ENCODE measurements at places on chromosomes 2 and 18.

GRCh38 chr2:45276914-45277313, 267.7 kb upstream of the SIX2 start:
- no peak for DNase-seq

- DNase-seq: no peak
These were observed 350.0 kb downstream of the RND3 start for GRCh38 chr2:150137338-150138069.

GRCh38 chr2:213696442-213696841, 412.2 kb downstream of the SPAG16 start:
- no peak for DNase-seq

- no peak for DNase-seq
These were observed 3.0 kb downstream of the SLC1A4 start for GRCh38 chr2:64992218-64992617.

DNA sequence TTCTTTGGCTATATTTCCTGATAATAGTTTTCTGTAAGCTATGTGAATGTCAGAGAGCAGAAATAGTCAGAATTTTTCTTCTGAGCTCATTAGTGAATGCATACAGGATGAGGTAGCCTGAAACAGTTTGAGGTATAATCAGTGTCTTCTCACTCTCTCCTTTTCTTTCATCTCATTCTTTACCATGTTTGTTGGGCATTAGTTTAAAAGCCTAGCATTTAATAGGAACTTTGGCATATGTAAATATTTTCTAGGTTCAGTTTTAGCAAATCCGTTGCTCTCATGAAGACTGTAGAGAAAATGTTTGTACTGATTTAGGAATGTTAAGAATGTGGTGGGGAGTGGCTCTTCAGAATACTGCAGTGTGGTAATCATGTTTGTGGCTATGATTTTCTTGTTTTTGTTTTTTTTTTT, 119.4 kb downstream of the PARD3B start:
- DNase-seq: no peak

DNA sequence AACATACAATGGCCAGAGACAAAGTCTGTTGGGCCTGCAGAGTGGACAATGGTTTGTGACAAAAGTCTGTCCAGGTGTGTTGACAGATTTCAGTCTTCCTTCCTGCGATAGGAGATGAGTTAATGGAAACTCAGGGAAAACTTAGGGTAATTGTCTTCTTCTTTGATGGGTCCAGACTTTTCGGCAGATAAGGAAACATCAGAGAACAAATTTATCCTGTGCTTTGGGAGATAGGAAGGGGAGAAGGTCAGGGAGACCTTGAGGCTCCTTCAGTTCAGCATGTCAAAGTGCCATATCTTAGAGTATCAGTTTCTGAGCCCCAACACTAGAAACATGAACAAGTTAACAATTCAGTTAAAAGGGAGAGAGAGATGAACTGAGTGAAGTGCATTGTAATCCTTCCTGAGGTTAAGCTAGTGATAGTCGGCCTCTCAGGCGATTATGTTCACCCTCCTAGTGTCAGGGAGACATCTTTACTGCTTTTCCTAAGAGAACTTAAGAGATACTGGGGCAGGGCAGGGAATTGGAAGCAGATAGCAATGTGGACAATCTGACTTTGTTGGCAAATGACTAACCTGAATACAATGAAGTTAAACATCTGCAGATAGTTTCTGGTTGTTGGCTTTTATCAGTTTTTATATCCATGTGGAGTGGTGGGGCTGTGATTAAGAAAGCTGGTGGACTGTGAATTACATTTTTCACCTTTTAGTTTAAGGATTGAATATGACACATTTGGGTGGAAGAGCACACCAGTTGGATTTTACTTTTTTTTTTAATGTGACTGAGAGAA, 248.8 kb upstream of the FN1 start:
- DNase-seq: no peak

- no peak for DNase-seq
These were observed 347.2 kb upstream of the NETO1 start for GRCh38 chr18:73214970-73215369.

DNA sequence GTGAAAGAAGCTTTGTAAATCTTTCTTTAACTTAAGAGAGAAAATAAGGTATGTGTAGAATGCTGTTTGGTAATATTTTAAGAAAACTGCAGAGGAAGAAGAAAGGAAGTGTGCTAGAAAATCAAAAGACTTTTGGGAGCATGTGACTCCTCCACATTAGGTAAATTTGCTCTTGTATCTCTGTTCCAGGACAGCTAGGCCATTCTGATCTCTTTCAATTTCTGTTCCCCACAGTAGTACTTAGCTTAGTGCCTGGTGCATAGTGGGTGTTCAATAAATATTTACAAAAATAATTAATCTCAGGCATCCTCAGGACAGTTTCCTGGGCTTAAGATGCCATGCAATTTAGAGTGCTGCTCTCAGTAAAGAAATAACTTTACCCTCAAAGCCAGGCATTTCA, 105.0 kb downstream of the GPD2 start:
- DNase-seq: no peak

DNA sequence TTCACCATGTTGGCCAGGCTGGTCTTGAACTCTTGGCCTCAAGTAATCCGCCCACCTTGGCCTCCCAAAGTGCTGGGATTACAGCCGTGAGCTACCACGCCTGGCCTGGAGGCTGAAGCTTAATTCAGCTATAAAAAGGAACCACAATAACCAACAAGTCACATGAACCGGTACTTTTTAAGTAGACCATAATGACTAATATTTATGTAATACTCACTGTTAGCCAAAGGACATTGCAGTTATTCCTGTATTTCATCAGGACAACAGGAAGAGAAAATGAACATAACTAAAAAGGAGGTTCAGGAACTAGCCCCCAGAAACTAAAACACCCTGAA, 49.0 kb upstream of the TMEM87B start:
- no peak for DNase-seq

DNA sequence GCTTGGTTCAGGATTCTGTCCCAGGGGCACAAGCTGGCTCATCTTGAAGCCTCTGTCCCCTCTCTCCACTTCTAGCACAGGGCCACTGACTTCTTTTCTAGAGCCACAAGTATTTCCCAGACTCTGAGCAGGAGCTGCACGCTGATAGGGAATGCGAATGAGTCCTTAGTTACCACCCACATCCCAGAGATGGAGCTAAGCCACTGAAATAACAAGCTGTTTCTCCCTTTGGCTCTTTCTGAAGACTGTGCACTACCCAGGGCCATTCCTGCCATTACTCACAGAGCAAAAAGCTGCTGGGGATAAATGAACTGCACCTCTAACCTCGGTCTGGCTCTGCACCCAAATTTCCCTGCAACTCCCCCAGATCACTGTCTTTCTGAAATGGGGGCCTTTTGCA, 70.6 kb downstream of the TSN start:
- no peak for DNase-seq

DNA sequence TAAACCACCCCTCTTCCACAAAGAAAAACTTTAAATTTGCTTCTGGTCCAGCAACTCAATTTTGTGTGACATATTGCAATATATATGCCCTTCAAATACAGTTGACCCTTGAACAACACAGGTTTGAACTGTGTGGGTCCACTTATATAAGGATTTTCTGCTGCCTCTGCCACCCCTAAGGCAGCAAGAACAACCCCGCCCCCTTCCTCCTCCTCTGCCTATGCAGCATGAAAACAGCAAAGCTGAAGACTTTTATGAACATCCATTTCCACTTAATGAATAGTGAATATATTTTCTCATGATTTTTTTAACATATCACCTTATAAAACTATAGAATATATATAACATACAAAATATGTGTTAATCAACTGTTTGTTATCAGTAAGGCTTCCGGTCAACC, 58.3 kb downstream of the EML4 start:
- DNase-seq: no peak

- DNase-seq: no peak
These were observed 247.3 kb downstream of the LPIN1 start for GRCh38 chr2:11993749-11994148.

DNA sequence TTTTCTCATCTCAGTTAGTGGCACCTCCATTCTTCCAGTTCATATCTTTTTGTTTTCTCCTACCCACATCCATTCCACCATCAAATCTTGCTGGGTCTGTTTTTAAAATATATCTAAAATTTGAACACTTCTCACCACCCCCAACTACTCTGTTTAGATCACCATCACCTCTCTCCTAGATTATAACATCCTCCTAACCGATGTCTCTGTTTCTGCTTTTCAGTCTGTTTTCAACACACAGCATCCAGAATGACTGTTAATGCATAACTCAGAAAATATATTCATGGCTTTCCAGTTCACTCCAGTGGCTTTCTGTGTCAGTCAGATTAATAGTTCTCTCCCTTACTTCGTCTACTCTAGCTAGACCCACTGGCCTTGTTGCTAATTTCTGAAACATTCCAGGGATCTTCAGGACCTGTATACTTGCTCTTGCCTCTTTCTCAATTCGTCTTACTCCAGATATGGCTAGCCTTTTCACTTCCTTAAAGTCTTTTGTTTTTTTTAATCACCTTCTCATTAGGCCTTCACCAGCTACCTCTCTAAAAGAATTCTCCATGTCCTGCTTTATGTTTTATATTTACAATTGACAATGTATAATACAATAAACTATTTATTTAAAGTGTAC, 105.3 kb downstream of the COMMD1 start:
- no peak for DNase-seq

- DNase-seq: no peak
These were observed 21.6 kb downstream of the METAP1D start for GRCh38 chr2:172021074-172021931.

DNA sequence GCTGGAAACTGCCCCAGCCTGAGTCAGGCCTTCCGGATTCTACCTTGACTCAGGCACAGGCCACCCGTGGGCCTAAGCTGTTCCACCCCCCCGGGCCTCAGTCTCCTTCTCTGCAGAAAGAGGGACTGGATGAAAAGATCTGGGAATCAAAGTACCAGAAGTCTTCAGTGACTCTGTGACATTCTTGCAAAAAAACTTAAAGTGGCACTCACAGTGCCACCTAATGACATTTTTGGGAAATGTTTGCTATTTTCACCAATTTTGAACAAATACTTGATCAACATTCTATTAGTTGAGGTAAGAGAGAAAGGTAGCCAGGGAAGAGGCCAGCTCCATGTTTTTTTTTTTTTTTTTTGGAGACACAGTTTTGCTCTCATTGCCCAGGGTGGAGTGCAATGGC, 48.3 kb upstream of the ACAA2 start:
- no peak for DNase-seq

DNA sequence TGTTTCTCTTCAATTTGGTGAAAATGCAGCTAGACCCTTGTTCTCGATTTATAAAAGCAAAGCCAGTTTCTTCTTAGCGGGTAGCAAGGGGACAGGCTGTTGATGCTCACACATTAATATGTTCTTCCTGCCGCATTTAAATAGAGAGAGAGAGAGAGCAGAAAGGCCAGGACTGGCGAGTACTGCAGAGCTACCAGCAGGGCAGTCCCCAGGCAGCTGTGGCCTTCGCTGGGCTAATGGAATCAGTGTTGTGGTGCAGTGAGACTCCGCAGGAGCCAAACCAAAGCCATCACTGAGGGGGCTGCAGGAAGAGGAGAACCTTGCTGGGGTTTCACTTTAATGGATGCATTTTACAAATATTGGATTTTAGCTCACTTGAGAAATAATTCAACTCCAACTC, 223.6 kb downstream of the ACTR3 start:
- no peak for DNase-seq

DNA sequence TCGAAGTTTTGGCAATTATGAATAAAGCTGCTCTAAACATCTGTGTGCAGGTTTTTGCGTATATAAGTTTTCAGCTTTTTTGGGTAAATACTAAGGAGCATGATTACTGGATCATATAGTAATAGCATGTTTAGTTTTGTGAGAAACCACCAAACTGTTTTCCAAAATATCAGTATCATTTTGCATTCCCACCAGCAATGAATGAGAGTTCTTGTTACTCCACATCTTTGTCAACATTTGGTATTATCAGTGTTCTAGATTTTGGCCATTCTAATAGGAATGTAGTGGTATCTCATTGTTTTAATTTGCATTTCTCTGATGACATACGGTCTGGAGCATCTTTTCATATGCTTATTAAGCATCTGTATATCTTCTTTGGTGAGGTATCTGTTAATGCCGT, 143.4 kb upstream of the MYO3B start:
- DNase-seq: no peak

- DNase-seq: no peak
These were observed 42.4 kb downstream of the SP3 start for GRCh38 chr2:173922760-173923159.

DNA sequence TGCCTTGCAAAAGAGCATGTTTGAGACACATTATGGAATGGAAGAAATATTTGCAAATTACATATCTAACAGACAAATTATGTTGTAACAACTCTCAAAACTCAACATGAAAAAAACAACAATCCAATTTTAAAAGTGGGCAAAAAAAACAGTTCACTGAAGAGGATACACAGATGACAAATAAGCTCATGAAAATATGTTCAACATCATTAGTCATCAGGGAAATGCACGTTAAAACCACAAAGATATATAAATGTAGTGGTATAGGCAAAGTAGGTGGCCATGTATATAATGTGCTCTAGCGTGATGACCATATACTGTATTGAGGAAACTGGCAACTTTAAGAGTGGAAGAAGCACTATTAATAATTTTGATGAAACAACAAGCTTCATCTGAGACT, 220.1 kb downstream of the IRS1 start:
- DNase-seq: no peak

All from activated CD8-positive, alpha-beta memory T cell treated with anti-CD3 and anti-CD28 coated beads for 4 hours (primary cell).